ENCODE measurements at places on chromosomes 6 and 20.

GRCh38 chr6:88236612-88237360, 70.6 kb upstream of the CNR1 start:
- no peak for DNase-seq

DNA sequence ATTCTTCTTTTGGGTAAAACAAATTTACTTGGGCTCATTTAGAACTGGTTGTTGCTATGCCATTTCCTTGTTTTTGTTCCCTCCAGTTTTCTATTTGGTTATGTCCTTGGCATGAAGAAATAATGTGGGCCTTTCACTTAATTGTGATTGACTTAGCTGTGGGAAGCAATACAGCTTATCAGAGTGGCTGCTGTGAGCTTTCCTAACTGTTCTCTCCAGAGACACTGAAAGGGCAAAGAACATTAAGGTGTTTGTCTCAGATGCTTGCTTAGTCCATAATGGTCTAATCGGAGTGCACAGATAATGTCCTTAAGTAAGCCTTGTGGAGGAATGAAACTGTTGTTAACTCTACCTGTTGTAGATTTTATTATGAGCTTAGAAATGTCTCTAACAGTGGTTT, 56.6 kb downstream of the SH3BGRL2 start:
- DNase-seq = no peak

DNA sequence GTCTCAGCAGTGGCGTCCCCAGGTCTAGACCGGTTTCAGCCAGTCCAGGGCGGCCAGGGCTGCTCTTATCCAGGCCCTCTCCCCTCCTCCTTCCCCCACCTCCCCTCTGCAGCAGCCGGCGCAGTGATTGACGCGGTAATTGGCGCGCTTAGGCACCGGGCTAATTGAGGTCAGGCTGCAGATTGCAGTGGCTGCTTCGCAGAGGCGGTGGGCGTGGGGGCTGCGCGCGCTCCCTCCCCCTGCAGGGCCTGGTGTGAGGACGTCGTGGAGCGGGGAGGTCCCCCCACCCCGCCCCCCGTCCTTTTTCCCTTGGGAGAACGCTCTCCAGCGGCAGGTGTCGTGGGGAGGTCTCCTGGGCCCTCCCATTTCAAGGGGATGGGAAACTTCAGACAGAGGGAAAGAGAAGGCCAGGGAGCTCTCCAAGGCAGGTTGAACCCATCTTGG, 70.4 kb upstream of the BLCAP start:
- DNase-seq = no peak

DNA sequence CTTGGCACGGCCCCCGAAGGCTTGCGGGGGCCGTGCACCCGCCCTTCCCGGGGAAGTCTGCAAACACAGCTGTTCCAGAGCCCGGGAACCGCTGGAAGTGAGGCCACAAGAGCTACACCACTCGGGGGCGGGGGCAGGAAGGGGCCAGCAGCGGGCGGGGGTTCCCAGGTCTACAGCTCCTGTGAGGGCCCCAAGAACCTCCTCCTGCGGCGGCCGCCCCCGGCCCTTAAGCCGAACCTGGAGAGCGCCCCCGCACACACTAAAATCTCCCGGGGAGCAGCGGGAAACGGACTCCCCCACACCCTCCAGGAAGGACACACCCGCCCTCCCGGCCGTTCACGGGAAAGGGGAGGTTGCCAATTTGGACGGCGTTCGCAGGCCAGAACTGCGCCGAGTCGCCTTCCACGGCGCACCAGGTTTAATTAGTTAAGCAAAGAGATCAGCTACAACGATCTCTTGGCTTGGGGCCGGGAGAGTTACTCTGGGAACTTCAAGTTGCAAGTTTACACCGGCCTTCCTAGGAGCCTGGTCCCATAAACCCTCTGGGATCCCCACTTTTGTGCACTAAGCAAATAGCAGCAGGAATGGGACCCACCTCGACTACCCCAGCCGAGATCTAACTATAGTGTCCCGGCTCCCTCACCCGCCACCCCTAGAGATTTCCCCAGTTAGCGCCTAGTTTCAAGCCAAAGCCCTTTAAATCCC, 1.7 kb downstream of the JAG1 start:
- peak; percentile 5 for DNase-seq

GRCh38 chr6:24927277-24927955, 8.3 kb downstream of the RIPOR2 start:
- DNase-seq = peak; percentile 54

- DNase-seq = peak; percentile 51
Measured at GRCh38 chr6:157323966-157324300, 614 bp upstream of the TMEM242 start.

- DNase-seq = no peak
Measured at GRCh38 chr6:79461205-79461604, 76.0 kb downstream of the LCA5 start.

DNA sequence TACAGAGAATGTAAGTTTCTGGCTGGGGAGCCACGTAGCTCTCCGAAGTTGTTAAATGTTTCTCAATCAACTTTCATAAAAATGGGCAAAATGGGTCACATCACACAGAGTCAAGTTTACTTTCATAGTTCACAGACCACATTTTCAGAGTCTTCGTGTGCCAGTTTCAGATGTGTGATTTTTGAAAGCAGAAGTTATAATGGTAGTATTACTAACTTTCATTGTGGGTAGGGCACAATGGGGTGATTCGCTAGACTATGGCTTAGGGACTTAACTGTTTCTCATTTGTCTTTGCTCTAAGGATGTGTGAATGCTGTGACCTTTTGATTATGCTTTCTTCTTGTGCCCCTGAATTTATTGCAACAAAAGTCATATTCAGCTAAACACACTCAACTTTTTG, 109.0 kb upstream of the SUPT3H start:
- DNase-seq = peak; percentile 77

DNA sequence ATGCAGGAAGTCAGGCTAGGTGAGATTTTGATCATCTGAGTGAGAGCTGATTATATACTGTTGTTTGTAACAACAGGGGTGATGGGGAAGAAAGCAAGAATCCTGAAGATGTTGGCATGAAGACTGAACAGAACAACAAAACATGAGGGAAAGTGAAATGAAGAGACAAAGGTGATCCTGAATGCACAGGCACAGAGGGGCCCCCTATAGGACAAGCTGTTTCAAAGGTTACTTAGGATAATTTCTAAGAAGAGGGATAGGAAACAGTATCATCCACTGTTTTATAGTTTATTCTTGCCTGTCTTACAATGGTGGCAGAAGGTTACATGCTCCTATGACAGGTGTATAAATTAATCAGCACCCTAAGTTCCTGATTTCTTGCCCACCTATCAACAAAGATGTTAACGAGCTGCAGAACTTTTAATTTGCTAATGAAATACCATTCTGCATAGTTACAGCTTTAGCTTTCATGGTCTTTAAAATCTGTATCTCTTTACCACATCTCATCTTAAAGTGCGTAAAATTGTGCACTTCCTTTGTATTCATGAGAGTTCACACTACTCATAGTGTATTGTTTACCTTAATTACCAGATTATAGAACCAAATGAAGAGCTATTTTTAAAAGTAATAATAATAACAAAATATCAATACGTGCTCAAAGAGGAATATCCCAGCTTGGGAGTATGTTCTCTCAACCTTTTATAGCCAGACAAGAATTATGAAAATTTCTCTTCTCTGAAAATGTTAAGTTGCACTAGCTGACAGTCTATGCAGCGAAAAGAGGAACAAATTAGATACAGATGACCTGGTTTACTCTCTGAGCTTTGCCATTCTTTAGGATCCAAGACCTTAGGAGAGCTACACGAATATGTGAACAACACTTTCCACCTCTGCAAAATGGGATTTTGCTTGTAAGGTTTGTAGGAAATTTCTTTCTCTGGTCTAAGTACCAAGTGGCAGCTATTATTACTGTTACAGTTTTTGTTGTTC, 192.5 kb downstream of the EDN1 start:
- DNase-seq = no peak

DNA sequence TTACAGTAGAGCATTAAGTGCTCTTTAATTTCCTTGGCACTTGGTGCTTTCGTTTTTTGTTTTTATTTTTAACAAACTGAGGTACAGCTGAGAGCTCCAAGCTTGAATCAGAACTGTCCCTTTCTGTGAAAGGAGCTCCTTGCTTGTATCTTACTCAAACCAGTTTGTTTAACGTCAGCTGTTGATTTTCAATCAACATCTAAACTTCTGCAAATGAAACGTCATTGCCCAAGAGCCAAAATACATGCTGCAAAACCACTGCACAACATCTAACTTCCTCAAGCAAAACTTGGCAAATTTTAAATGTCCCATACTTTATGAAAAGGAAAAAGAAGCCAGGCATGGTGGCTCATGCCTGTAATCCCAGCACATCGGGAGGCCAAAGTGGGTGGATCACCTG, 15.2 kb downstream of the VNN2 start:
- no peak for DNase-seq

- no peak for DNase-seq
Measured at GRCh38 chr6:138645976-138646640, 127.5 kb upstream of the CCDC28A start.

DNA sequence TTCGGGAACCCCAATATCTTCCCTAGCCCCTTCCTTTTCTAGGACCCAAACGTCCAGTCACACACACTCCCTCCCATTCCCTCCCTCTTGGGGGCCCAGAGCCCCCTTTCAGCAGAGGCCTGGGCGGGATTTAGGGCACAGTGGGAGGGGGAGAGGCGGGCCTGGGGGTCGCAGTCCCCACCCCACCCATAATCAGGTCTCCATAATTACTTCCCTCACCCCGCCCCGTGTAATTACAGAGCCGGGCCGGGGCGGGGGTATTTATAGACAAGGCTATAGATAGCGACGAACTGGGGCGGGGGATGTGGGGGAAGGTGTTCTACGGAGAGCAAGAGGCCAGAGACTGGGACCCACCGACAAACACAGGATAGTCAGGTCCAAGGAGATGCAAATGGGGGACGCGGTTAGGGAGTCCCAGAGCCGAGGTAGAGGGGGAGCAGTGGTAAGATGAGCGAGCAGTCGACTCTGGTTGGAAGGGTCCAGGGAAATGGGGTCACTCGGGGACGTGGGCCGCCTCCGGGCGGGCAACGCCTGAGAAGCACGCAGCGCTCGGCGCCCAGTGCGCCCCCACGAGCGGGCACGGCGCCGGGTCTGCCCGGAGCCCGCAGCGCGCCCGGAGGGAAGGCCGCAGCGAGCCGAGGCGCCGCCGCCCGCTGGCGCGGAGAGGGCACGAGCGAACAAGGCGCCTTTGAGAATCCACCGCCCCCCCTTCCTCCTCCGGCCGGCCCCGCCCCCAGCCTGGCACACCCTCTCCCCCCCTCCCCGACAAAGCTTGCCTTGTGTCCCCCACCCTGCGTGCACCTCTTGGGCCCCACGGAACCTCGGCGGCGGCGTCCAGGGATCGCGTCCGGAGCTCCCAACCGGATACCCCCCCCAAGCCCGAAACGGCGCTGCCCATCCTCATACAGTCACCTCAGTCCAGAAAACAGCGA, 670 bp upstream of the COL11A2 start:
- DNase-seq = no peak

DNA sequence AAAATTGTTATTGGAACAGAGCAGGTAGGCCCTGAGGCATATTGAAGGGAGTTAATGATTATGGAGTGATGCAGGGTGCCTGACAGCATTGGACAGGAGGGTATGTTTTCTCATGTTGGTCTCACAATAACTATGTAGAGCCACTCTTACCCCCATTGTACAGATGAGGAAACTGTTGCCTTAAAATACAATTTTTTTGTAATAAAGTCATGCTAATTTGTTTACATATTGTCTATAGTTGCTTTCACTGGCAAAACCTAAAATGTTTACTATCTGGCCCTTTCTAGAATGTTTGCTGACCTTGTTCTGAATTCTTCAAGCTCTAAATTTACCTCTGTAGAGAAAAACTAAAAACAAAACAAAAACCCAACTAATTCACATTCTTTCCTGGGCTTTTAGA, 5.7 kb downstream of the ACOT8 start:
- DNase-seq = no peak

- no peak for DNase-seq
Measured at GRCh38 chr20:24495266-24495665, 25.8 kb downstream of the SYNDIG1 start.

- no peak for DNase-seq
Measured at GRCh38 chr6:24620637-24621036, 25.4 kb downstream of the KIAA0319 start.

GRCh38 chr6:124928851-124929250, 33.4 kb upstream of the RNF217 start:
- DNase-seq = no peak

GRCh38 chr6:96899019-96899418, 1.3 kb upstream of the NDUFAF4 start:
- DNase-seq = no peak

DNA sequence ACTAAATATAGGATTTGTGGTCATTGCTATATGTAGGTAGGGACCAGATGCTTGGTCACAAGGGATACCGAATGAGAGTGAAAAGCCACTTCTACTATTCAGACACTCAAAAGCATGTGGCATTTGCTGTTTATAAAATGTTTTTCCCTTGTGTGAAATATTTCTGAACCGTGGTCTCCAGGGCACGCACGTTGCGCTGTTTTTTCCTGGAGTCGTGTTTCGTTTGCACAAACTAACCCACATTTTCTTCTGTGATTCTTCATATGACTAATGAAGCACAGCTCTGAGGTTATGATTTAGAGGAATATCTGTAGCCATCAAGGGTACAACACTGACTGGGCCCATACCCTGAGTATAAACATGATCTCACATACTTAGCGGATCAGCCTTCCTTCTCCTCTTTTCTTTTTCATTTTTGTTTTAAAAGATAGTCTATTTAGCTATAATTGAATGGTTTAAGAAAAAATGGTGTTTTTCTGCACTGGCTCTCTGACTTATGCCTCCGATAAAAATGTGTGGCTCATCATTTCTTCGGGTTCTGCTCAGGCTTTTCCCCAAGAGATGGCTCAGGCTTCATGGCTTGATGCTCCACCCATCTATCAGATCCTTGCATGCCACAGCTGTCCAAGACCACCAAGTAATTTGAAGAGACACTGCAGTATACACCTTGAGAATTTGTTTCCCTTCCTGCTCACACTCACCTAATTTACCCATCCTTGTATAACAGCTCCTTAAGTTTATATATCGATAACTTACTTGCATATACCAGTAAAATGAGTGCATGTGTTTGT, 59.9 kb upstream of the HBS1L start:
- DNase-seq = peak; percentile 93

GRCh38 chr6:152176268-152176667, 368.8 kb downstream of the ESR1 start:
- DNase-seq = no peak

GRCh38 chr6:26472549-26473290, 15.0 kb downstream of the BTN2A1 start:
- DNase-seq = no peak

- no peak for DNase-seq
Measured at GRCh38 chr6:28134716-28135115, 7.0 kb upstream of the ZKSCAN8 start.

- peak; percentile 53 for DNase-seq
Measured at GRCh38 chr6:142886431-142887170, 58.4 kb downstream of the HIVEP2 start.

DNA sequence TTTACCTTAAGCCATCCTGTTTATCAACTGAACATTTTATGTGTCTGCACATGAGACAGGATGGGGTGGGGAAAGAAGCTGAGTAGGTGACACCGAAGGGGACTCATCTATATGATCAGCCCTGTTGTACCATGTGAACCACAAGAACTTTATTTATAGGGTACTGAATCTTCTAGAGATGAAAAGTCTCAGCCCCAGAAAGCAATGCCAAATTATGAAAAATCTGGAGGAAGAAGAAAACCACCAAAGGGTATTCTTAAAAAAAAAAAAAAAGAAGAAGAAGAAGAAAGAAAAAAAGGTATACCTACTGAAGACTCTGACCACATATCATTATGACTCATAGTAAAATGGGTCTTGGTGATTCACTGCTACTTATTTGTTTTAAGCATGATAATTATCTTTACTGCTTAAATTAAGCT, 39.8 kb upstream of the HBS1L start:
- DNase-seq = peak; percentile 77

- DNase-seq = no peak
Measured at GRCh38 chr6:38264605-38265004, 375.1 kb downstream of the BTBD9 start.

Data from activated CD4-positive, alpha-beta T cell treated with anti-CD3 and anti-CD28 coated beads, Interleukin-2, Interleukin-6, amounts not matched to agents 100 ng/mL and 50 ng/mL, durations not matched to agents 16 hours and 8 hours (primary cell).